ENCODE measurements at places on chromosomes 6 and 20. TPM values are rescaled to one million over a fixed set of nuclear protein-coding genes. Genes with fewer than 3 reads are reported as not detected.

DNA sequence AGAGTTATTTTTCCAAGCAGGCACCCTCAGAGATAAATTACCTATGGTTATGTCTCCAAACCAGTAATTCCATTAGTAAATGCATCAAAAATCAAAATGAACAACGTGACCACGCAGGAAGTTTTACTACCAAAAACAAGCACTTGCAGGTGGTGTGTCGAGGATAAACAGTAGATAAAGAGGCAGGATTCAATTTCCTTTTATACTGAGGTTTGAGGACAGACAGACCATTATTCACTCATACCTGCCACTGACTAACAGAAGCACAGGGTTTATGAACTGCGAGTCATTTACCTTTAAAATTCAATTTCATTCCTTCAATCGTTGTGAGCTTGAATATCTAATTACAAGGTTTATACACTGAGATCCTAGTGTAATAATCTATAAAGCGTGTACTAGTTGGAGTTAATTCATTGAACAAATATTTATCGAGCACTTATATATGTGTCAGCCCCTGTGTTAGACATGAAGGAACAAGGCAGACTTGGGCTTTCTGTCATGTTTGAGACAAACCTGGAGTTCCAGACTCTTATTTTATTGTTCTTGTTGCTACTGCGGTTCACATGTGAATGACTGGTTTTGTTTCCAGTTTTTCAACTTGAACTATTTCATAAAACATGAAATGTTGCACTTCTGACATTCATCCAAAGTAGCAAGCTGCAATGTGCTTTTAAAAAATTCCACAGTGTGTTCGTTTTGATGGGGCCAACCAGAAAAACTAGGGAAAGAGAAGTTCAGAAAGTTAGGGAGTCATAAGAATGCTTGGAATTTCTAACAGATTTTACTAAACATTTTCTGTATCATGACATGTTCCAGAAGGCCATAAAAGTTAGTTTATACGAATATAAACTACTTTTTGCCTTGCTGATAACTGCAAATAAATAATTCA, 205.6 kb downstream of the UST start:
- no peak for DNase-seq

GRCh38 chr20:49914310-49915117, 815 bp downstream of the SPATA2 start:
- no peak for DNase-seq

- DNase-seq: no peak
Measured at GRCh38 chr6:79170959-79171358, 63.5 kb downstream of the HMGN3 start.

DNA sequence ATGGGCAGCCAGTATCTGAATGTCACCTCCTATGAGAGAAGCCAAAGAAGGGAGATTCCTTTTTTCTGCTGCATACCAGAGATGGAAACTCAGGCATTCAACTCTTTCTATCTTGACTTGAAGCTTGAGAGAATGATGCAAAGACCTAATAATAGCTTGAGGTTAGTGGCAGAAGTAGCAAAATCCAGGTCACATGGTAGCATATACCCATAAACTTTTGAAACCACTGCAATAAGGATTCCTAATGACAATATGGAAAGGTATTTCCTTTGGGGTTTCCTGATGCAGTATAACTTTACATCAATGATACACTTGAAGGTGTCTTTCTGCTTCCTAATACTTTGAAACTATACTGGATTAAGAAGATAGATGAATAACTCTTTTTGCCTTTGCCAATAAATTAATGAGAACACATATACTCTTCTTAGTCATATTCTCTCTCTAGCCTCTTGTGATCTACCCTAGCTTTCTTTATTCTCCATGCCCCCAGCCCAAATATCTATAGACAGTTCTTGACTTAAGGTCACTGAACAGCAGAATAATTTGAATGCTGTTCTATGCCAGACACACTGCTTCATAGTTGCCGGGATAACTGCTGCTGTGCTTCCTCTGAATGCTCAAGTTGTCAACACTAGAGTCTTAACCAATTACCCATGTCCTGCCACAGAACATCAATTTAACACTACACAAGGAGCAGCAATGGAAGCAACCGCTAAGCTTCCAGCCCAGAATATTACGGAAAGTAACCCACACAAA, 155.5 kb upstream of the SIM1 start:
- no peak for DNase-seq

- no peak for DNase-seq
Measured at GRCh38 chr20:61440548-61441055, 188.5 kb downstream of the CDH4 start.

- no peak for DNase-seq
Measured at GRCh38 chr20:31505903-31506302, 8.3 kb upstream of the HM13 start.

- DNase-seq: no peak
Measured at GRCh38 chr20:1341561-1342265, 12.8 kb upstream of the SDCBP2 start.

The GSTA2 gene
- not detected for total RNA-seq

GRCh38 chr6:160305926-160306713, 42.1 kb upstream of the SLC22A3 start:
- DNase-seq: no peak

GRCh38 chr20:63125581-63125837, 90.4 kb downstream of the YTHDF1 start:
- no peak for DNase-seq

DNA sequence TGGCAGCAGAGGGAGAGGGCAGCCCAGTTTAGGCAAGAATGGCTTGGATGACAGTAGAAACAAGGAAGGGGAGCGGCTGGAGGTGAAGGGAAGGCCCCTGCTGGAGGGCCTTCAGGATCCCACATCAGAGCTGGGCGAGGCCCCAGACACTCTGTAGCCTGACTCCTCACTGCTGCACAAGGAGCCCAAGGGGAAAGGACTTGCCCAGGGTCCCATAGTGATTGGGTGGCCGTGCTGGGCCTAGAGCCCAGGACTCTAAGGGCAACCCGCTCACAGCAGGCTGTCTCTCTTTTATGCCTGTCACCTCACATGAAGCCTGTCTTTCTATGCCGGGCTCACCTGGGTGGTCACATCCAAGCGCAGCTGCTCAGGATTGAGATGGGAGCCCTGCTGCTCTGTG, 9.3 kb downstream of the AARS2 start:
- DNase-seq: no peak

DNA sequence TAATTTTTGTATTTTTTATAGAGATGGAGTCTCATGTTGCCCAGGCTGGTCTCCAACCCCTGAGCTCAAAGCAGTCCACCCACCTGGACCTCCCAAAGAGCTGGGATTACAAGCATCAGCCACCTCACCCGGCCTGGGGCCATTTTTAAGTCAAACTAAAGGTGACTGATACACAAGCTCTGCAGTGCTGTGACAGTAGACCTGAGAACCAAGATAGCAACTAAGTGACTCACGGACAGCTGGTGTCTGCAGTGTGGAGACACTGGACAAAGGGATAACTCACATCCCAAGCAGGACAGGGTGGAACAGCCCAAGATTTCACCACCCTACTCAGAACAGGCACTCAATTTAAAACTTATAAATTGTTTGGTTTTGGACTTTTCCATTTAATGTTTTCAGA, 402.5 kb downstream of the CD83 start:
- DNase-seq: no peak

All from naive thymus-derived CD4-positive, alpha-beta T cell (primary cell).